Hepatocyte (in vitro differentiated cells): ENCODE measurements at places on chromosomes 13 and 19. TPM values are rescaled to one million over a fixed set of nuclear protein-coding genes. Genes with fewer than 3 reads are reported as not detected.

WDR62 gene
- 1.8 and 2.1 TPM in 2 replicates for total RNA-seq

DNA sequence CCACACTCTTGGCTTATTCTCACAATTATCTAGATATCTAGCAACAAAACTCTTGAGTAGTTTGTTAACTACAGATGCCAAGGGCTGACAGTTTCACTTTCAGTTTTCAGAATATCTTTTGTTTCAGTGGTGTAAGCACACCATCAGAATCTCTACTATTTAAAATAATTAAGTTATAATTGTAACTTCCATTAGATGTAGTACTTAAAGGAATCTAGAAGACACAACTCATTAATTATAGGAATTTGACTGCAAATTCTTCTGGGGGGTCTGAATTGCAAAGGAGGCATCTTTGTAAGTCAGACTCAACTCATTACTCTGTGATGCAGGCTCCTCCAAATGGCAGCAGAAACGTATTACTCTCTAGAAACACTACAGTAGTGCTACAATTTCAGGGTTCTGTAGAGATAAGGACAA, 44.9 kb upstream of the USPL1 start:
- H3K27ac ChIP-seq, result peak overlapping the region; percentile 28
- DNase-seq, result peak; percentile 34
- H3K4me3 ChIP-seq, result peak overlapping the region; percentile 0
- no peaks in the 10 kb centered on the region for H3K36me3 ChIP-seq
- no peaks in the 10 kb centered on the region for H3K4me1 ChIP-seq
- no peaks in the 10 kb centered on the region for H3K27me3 ChIP-seq

- no peak for DNase-seq
- H3K27ac ChIP-seq, result no peak overlapping the region
- no peaks in the 10 kb centered on the region for H3K4me1 ChIP-seq
- no peaks in the 10 kb centered on the region for H3K36me3 ChIP-seq
- H3K4me3 ChIP-seq, result no peak overlapping the region
These were observed 6.1 kb downstream of the FSD1 start for GRCh38 chr19:4310247-4311121.

DNA sequence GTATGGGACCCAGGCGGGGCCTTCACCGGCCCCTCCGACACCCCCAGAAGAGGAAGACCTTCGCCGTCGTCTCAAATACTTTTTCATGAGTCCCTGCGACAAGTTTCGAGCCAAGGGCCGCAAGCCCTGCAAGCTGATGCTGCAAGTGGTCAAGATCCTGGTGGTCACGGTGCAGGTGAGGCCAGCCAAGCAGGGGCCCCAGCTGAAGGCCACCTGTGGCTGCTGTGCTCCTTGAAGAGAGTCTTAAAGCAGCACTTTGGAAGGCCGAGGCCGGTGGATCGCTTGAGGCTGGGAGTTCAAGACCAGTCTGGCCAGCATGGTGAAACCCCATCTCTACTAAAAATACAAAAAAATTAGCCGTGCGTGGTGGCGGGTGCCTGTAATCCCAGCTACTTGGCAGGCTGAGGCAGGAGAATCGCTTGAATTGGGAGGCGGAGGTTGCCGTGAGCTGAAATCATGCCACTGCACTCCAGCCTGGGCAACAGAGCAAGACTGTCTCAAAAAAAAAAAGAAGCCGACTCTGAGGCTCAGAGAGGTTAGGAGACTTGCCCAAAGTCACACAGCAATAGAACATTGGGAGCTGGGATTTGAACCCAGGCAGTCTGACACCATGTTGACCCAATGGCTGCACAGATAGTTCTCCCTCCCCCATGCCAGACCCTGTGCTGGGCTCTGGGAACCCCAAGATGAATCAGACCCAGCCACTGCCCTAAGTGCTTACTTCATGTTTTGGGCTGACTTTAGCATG, 2.7 kb downstream of the MCOLN1 start:
- peaks cover 16% of the 10 kb centered on the region for H3K4me1 ChIP-seq
- H3K4me3 ChIP-seq, result no peak overlapping the region
- no peaks in the 10 kb centered on the region for H3K36me3 ChIP-seq
- no peak overlapping the region for H3K27ac ChIP-seq
- DNase-seq, result no peak

DNA sequence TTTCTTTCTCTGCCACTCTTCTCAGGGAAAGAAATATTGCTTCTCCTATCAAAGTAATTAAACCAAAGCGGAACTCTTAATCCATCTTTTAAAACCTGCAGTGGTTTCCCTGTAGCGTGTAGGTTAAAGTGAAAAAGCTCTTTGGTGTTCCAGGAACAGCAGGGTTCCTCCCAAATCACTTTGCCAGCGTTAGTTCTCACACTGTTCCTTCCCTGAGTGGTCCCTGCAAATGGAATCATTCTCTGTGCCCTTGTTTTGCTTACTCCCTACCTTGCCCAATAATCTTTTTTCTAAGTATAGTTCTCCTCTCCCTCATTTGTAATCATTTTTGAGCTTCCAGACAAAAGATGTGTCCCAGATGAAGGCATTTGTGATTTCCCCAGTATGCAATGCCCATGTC, 207.5 kb downstream of the HS6ST3 start:
- no peak for DNase-seq
- H3K27me3 ChIP-seq, result no peaks in the 10 kb centered on the region
- H3K27ac ChIP-seq, result no peak overlapping the region
- no peak overlapping the region for H3K4me3 ChIP-seq

DNA sequence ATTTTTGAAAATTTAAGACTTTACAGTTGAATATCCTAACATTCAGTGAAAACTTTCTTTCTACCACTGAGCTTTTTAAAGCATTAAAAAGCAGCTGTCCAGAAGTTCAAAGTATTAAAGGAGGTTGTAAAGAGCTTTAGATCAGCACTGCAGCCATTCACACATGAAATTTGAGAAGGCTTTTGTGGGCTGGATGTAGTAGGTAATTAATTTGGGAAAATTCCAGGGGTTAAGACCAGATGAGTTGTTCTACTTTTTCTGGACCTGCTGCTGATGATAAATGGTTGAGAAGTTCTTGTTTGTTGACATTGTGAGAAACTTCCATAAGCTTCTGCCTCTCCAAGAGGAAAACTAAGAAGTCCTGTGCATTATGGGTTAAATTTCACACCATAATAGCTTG, 1779.6 kb upstream of the PRR20A start:
- H3K4me1 ChIP-seq, result no peaks in the 10 kb centered on the region
- no peak overlapping the region for H3K27ac ChIP-seq
- H3K36me3 ChIP-seq, result no peaks in the 10 kb centered on the region
- no peaks in the 10 kb centered on the region for H3K27me3 ChIP-seq
- no peak for DNase-seq

- no peaks in the 10 kb centered on the region for H3K36me3 ChIP-seq
- no peak overlapping the region for H3K4me3 ChIP-seq
- DNase-seq, result no peak
- H3K4me1 ChIP-seq, result peaks cover 14% of the 10 kb centered on the region
These were observed 22.1 kb downstream of the CAPN12 start for GRCh38 chr19:38721979-38722773.
